ENCODE measurements at places on chromosomes 5 and 9.

DNA sequence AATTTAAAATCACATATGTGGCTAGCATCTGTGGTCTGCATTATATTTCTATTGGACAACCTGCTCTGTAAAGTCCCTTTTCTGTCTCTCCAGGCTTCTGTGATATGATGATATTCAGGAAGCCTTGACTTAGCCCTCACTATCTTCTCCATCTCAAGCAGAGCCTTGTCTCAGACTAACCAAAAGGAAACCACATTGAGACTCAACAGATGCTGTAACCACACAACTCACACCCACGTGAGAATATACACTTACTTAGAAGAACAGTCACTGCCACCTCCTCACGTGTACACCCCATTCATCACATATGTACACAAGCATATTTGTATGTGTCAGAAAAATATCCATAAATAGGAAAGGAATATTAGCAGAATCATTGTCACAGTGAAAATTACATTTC lies 33.6 kb downstream of the HTR4 start:
- no peak for DNase-seq

DNA sequence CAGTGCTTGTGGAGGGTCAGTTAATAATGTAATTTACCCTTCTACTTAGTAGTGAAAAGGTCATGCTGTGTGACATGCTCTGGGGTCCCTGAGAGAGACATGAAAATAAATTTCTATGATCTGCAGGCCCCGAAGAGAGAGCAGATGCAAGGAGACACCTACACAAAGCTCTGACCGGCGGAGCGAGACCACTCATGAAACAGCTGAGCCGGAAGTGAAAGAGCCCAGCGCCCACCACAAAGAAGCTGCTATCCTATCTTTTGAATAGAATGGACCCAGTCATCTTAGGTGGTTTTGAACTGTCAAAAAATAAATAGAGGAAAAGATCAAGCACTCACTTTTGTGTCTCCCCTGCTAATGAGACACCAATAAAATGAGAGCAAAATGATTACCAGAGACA lies 190.0 kb downstream of the MED10 start:
- DNase-seq, result no peak

GRCh38 chr9:123063177-123063598 lies 29.7 kb downstream of the GPR21 start:
- DNase-seq, result peak; percentile 78

GRCh38 chr5:16934677-16935153 lies 1.4 kb downstream of the MYO10 start:
- DNase-seq, result no peak

- no peak for DNase-seq
Observed at GRCh38 chr5:102797322-102797884, 42.3 kb downstream of the PAM start.

- DNase-seq, result no peak
Observed at GRCh38 chr5:61670941-61671340, 338.9 kb downstream of the ZSWIM6 start.

DNA sequence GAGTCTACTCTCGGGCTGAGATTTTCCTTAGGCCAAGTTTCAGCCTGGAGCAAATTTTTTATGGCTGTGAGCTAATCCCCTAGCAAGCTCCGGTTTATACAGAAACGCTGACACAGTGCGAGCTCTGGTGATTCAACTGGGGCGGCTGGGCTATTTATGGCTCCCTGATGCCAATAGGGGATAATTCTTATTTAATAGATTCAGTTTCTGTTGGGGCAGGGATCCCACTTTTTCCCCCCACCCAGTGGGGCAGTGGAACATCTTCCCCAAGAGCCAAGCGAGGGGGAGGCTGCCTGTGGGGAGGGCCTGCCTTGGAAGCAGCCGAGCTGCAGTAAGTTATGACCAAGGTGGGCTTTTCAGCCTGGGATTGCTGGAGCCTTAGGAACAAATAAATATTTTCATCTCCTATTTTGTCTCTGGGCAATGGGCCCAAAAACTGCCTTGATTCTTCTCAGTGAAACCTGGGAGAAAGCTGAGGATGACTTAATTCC lies 129.1 kb downstream of the MACROH2A1 start:
- DNase-seq, result peak; percentile 71

GRCh38 chr9:136095070-136096058 lies at the start of gene NACC2:
Gene NACC2 (minus strand): TSS chr9:136095289. CDS start chr9:136050521, 44,768 bp downstream.
- DNase-seq, result no peak

- no peak for DNase-seq
Observed at GRCh38 chr5:136819526-136820302, 454.4 kb upstream of the TRPC7 start.

DNA sequence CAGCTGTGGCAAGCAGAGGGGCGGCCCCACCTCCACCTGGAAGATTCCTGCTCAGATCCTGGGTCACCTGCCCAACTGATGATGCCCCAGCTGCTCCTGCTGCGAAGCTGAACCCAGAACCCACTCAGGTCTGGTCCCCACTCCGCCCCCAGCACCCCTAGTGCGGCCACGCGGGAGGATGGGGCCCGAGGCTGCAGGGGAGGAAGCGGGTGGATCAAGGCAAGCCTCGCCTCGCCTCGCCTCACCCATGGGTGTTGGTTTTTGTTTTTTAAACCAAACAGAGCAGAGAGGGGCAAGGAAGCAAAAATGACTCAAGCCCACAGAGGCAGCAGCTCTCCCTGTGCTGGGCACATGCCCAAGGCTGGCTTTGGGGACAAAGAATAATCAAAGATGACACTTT lies 23.2 kb downstream of the ABO start:
- no peak for DNase-seq

- no peak for DNase-seq
Observed at GRCh38 chr9:124108216-124108615, 96.6 kb downstream of the LHX2 start.

GRCh38 chr5:14946815-14947620 lies 75.4 kb upstream of the ANKH start:
- no peak for DNase-seq

DNA sequence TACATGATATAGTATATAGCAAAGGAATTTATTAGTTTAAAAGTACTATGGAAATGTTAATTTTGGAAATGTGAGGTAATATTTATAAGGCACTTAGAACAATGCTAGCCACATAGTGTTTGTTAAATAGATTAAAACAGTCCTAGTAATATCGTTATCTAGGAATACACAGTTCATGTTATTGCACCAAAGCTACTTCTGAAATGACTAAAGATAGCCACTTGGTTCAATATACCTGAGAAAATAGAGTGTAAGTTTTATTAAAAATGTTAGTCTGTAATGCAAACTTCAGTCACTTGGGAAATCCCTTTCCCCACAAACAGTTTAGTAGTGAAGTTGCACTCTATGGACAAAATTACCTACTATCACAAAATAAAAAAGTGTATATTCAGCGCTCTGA lies 15.4 kb upstream of the F2R start:
- no peak for DNase-seq

- no peak for DNase-seq
Observed at GRCh38 chr5:126464959-126465358, 41.8 kb downstream of the GRAMD2B start.

- peak; percentile 66 for DNase-seq
Observed at GRCh38 chr9:83544002-83544698, 5.9 kb upstream of the FRMD3 start.

DNA sequence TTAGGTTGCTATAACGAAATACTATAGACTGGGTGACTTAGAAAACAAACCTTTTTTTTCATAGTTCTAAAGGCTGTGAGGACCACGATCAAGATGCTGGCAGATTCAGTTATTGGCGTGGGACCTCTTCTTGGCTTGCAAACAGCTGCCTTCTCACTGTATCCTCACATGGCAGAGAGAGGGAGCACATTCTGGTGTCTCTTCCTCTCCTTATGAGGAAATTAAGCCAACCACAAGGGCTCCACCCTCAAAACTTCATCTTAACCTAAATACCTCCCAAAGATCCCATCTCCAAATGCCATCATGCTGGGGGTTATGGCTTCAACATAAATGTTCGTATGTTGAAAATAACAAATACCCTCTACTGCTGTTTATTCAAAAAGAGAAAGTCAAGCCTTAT lies 197.1 kb downstream of the CEMIP2 start:
- no peak for DNase-seq

DNA sequence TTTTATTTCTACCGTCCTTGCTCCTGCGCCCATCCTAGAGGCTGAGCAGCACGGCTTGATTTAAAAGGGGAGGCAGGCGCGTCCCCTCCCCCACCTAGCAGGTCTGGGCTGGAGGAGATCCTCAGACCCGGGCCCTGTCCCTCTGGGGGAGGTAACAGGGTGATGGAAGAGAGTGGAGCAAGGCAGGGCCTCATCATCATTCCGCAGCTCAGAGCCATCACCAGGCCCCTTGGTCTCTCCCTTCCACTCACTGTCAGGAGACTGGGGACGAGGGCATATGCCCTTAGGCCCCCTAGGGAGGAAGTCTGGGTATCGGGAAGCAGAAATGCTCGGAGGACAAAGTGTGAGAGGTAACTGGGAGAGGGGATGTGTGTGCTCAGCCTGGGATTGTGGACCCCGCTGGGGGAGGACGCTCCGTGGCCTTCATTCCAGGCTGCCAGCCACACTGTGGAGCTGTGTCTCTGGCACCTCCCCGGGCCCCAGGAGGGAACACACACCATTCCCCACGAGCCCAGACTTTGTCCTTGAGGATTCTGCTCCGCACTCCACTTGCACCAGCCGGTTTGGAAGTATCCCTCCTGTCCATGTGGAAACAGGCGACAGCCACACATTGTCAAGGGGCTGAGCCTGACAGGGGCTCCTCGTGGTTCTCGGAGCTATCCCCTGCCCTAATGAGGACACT lies 761 bp downstream of the REEP2 start:
- DNase-seq, result no peak

GRCh38 chr9:6552498-6553121 lies 92.9 kb downstream of the GLDC start:
- DNase-seq, result no peak

DNA sequence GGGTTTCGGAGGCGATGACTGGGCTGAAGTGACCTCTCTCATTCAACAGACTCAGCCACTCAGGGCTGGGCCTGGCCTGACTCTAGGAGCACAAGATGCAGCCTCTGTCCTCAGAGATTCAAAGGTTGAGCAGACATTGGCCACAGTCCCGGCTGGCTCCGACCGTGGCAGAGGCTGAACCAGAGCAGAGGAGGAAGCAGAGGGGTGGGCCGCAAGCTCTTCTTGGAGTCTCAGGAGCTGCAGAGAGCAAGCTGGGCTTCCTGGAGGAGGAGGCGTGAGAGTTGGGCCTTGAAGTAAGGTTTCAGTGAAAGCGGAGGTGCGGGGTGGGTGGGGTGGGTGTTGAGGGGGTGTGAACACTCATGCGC lies 37.6 kb downstream of the ALG2 start:
- DNase-seq, result no peak

GRCh38 chr5:107805166-107805565 lies 134.4 kb upstream of the EFNA5 start:
- no peak for DNase-seq

DNA sequence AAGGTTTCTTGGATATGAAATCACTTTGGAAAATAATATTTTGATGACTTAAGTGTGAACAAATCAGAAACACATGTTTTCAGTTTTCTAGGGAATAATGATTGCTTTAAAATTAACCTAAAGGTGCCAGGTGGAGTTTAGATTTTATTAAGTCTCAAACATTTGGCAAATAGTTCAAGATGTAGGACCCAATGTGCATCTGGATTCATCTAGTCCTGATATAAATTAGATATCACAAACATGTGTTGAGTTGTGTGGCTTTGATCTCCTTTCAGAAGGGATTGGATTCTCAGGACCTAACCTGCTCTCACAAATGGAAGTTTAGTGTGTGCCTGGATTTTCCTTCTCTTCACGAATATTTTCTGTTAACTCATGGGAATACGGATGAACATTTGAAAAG lies 291.4 kb upstream of the ISL1 start:
- no peak for DNase-seq

DNA sequence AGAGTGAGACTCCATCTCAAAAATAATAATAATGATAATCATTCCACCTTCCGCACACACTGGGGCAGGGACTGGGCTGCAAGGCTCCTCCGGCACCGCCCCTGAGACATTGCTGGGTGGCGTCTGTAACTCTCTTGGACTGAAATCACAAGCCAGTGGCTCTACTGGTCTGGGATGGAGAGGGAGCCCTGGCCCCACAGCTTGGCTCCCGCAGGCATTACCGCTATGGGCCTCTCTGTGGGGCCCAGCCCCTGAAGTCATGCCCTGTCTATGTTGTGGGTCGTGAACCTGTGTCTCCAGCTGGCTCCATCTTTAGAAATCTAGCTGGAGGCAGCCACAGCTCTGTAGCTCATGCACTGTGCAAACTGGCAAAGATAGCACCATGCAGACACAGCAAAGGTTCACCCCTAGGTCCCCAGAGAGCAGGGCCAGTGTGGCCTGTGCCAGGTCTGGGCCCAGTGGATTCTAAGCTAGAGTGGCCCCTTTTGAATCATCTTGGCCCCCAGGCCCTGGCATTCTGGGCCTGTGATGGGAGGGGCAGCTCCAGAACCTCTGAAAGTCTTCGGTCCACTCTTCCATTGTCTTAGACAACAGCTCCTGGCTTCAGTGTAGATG lies 36.1 kb upstream of the COL5A1 start:
- no peak for DNase-seq

GRCh38 chr5:144504929-144505577 lies 334.4 kb downstream of the KCTD16 start:
- no peak for DNase-seq

DNA sequence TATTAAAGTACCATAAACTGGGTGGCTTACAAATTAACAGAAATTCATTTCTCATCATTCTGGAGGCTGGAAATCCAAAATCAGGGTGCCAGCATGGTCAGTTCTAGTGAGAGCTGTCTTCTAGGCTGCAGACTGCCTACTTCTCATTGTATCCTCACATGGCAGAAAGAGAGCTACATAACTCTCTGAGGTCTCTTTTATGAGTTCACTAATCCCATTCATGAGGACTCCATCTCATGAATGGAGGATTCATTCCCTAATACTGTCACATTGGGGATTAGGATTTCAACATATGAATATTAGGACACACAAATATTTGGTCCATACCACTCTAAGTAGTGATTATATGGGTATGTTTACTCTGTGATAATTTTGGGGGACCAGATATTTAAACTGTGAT lies 84.0 kb downstream of the ERP44 start:
- DNase-seq, result no peak

DNA sequence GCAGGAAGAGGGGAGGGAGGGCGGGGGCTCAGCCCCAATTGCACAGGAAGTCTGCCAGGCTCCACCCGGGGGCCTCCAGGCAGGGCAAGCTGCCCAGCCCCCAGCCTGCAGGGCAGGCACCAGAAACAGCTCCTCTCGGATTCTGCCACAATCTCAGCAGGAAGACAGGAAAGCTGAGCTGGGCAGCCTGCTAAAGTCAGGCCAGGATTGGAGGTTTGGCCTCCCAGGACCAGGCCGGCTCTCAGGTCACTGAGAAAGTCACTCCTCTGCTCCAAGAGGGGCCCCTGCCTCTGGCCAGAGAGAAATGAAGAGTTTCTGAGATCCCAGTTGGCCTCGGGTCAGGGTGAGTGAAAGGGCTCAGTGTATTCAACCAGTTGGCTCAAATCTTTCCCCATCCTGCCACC lies 54.6 kb upstream of the STXBP1 start:
- DNase-seq, result peak; percentile 77

GRCh38 chr9:37996819-37997217 lies 72.2 kb downstream of the SHB start:
- no peak for DNase-seq

GRCh38 chr5:115262011-115262320 lies 711 bp downstream of the PGGT1B start:
- no peak for DNase-seq

- no peak for DNase-seq
Observed at GRCh38 chr9:132794730-132795380, 83.2 kb downstream of the AK8 start.

- DNase-seq, result no peak
Observed at GRCh38 chr5:3933966-3934365, 338.3 kb downstream of the IRX1 start.

- DNase-seq, result no peak
Observed at GRCh38 chr5:68465133-68465532, 249.6 kb downstream of the PIK3R1 start.

GRCh38 chr9:129201866-129202265 lies 23.8 kb upstream of the IER5L start:
- no peak for DNase-seq

Measured in SJSA1 (cell line).